ENCODE measurements at places on chromosomes 12 and 14.

- no peak for DNase-seq
These were observed 47.4 kb downstream of the RTN1 start for GRCh38 chr14:59823179-59823578.

GRCh38 chr12:67640863-67641262 is 7.7 kb upstream of the DYRK2 start:
- no peak for DNase-seq

- DNase-seq: no peak
These were observed 53.4 kb downstream of the ZFC3H1 start for GRCh38 chr12:71610031-71610795.

DNA sequence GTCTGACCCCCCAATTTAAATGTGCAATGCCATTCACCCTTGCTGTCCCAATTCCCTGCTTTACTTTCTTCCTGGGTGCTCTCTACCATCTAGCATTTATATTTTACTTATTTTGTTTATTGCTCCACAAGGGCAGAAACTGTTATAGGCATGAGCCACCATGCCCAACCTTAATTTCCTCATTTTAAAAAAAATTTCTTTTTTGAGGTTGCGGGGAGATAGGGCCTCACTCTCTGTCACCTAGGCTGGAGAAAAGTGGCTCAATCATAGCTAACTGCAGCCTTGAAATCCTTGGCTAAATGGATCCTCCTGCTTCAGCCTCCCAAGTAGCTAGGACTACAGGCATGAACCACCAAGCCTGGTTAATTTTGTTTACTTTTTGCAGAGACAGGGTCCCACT is 13.0 kb downstream of the HPD start:
- DNase-seq: no peak

DNA sequence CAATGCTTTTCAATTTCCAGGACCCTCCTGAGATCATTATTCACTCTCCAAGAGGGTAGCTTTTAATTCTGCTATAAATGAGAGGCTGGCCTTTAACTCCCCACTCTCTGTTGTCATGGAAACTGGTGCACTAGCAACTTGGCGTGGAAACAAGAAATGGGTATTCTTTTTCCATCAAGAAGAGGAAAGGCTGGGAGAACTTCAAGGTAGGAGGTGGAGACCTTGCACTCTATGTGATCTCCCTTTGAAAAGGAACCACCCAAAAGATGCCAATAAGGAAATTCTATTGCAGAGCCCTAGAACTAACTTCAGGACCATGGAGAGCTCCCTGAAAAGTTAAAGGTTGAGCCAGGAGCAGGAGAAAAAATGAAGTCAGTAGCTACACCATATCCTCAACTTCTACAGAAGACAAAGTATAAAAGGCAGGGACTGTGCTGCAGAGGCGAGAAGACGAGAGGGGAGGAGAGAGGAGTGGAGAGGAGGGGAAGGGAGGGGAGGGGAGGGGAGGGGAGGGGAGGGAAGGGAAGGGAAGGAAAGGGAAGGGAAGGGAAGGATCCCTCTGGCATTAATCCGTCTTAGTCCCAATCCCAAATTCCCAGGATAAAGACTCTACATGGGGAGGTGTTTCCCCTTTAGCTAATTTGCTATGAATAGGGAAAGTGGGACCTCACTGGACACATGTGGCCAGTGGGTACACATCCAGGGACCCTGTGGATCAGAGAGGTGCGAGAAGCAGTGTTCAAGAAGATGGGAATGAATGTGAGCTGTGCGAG is 46.7 kb upstream of the FICD start:
- DNase-seq: no peak

DNA sequence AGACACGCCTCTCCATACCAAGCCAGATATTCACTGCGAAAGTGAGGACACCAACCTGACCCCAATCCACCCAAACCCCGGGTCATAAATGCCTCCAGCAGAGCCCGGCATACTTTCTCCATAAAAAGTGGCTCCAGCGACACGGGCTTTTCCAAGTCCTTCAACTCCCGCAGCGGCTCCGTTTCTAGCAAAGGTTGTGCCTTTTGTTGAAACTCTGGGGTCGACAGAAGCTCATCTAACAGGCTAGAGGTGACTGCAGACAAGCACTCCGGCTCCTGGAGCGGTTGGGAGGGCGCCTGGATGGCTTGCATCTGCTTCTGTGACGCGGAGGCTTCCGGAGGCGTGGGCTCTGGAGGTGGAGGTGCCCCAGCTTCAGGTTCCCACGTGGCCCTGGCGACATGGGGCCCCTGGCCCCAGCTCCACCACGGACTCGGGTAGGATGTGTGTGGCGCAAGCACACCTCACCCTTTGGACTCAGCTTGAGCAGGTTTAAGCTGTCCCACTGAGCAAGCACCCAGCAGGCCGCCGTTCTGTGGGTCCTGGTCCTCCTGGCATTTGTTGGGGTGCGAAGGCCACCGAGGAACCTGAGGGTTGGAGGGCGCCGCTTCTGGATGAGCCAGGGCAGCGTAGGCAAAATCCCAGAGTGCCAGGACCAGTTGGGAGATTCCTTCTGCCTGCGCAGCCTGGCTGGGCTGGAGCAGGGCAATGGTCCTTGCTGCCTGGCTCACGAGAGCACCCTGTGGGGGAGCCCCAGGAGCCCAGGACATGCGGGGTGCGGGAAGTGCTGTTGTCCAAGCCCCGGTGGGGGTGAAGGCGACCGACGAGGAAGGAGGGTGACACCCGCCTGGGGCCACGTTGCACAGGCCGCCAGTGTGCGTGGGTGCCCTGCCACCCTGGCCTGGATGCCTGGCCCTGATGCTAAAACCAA is 186.3 kb downstream of the ALG10 start:
- DNase-seq: no peak

DNA sequence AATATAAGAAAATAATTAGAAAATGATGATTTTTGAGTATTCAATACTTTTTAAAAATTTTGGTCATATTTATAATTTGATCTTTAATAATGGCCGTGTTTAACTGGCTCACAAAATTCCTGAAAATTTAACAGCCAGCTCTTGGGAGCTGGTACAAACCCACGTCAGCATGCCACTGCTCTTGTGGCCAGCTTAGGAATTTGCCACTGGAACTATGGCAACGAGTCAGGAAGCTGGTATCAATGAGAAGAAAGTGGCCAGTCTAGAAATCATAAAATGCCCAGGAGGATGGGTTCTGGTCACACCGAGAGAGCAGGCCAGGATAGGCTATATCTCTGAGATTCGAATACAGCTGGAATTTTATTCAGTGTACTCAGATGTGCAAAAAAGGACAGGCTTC is 72.2 kb upstream of the PLEKHG3 start:
- no peak for DNase-seq

GRCh38 chr14:98578204-98578603 is 693.8 kb downstream of the BCL11B start:
- no peak for DNase-seq

GRCh38 chr14:105075379-105076295 is 10.4 kb upstream of the GPR132 start:
- DNase-seq: peak; percentile 49

All from NCI-H2107 (cell line).